ENCODE measurements at places on chromosomes 1 and 21.
A peak's percentile ranks its signal among the peaks of the same experiment; 100 is the strongest.

DNA sequence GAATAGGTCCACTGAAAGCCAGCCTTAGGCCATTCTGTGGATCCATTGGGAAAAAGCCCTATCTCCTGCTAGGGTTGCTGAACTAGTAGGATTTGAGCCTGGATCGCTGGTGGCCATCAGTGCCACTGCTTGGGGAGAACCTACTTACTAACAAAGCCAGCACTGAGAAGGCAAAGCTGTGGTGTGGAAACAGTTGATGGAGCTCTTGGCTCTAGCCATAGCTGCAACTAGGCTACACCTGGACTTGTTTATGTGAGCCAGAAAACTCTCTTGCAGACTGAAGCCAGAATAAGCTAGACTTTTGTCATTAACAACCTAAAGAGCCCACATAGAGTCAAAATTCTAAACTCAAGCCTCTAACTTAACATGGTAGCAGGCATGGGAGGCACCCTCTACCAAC lies 20.7 kb downstream of the DAB1 start:
- DNase-seq = no peak

DNA sequence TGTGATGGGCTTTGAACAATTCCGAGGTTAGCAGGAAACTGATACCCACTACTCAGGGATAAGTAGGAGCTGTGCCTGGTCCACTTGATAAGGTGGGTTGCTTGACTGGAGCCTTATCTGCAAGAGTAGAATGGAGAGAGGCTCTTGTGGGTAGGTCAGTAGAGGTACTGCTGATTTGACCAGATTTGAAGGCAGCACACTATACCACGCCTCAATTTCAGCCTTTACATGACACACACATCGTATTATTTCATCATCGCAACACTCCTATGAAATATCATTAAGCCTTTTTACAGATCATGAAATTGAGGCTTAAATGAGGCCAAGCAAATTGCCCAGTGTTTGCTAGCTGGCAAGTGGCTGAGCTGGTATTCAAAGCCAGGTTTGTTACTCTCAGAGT lies 69.6 kb downstream of the KCNJ15 start:
- DNase-seq = no peak

DNA sequence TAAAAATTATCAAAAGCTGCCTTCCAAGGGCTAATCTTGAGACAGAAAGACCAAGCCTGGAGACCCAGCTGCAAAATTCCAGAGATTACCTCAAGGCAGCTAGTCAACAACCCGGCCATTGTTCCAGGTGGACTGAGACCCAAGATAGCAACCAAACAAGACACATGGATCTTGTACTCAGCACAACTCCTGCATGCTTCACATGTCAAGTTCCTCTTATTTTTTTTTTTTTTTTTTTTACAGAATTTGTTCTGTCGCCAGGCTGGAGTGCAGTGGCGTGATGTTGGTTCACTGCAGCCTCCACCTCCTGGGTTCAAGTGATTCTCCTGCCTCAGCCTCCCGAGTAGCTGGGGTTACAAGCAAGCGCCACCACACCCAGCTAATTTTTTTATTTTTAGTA lies 40.1 kb downstream of the CD2 start:
- DNase-seq = no peak

DNA sequence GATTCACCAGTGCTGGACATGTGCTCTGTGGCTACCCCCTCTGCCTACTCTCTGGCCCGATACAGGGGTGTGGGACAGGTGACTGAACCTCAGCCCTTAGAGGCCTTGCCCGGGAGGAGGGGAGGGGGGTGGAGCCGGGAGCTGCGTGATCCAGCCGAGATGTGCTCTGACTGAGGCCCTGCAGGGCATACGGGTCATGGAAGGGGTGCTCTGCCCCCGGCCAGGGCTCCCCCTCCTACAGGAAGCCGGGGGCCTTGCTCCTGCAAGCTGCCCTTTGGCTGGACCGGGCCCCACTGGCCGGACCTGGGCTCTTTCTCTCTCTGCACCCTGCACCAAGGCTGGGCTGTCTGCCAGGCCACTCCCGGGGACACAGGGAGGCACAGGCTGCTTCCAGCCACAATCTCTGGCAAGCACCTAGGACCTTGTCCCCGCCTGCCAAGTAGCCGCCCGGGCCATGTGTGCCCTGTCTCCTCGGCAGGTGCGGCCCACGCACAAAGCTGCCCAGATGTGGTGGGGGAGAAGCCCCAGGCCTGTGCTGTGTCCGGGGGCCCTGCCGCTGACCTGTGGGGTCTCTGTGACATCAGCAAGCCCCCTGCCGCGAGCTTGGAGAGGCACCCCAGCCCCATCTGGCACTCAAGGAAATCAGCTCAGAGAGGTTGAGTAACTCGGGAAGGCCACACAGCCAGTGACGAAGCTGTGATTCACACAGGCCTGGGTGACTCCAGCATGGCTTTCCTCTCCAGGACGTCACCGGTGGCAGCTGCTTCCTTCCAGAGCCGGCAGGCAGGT lies 1.5 kb downstream of the SCNN1D start:
- peak; percentile 50 for DNase-seq

DNA sequence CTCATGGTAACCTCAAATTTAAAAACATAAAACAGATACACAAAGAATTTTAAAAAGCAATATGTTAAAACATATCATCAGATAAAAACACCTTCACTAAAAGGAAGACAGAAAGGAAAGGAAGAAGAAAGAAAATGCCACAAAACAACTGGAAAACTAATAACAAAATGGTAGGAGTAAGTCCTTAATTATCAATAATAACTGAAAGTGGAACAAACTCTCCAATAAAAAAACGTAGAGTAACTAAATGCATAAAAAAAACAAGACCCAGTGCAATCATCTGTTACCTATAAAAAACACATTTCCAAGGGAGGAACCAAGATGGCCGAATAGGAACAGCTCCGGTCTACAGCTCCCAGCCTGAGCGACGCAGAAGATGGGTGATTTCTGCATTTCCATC lies 47.1 kb upstream of the ACADM start:
- no peak for DNase-seq

GRCh38 chr1:110450929-110451328 lies at the start of gene PROK1:
Gene PROK1 (plus strand): TSS chr1:110451149. CDS start chr1:110451217, 68 bp downstream.
- DNase-seq = no peak

GRCh38 chr1:118338936-118339335 lies 153.9 kb upstream of the SPAG17 start:
- peak; percentile 42 for DNase-seq

DNA sequence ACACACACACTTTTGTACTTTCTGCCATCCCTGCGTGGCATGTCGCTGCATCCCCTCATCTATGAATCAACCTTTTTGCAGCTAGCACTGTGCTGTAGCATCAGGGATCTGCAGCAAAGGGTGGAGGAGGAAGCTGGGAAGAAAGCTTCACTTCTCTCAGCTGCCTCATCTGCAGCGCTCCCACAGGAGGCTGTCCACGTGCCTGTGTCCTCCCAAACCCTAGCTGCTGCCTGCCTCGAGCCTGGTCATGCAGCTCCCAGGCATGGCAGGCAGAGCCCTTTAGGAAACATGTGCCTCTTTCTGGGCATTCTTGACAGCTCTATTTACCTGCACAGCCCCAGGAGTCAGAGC lies 262.1 kb upstream of the SGIP1 start:
- DNase-seq = peak; percentile 82

GRCh38 chr1:92795166-92795565 lies 10.3 kb upstream of the EVI5 start:
- DNase-seq = peak; percentile 67

DNA sequence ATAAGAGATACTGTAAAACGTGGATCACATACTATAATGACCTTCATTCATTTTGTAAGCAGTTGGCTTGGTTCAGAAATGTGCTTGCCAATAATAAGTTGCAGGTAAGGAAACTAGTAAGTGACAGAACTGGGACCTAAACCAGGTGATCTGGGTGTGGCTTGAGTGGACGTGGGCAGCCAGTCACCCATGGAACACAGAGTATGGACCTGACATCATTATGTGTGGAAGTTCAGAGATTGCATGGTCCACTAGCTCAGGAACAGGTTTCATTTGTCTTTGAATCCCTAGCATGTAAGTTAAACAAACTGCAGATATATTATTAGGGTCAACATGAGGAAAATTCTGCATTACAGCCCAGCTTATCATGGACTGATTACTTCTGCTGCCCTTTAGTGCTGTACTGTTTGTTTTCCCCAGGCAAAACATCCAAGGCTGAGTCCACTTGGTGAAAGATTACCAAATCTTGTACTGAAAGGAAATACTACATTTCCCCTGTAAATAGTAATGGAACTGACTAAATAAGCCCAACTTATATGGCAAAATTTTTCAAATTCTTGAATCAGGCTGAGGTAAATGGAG lies 327.3 kb upstream of the SGIP1 start:
- no peak for DNase-seq

DNA sequence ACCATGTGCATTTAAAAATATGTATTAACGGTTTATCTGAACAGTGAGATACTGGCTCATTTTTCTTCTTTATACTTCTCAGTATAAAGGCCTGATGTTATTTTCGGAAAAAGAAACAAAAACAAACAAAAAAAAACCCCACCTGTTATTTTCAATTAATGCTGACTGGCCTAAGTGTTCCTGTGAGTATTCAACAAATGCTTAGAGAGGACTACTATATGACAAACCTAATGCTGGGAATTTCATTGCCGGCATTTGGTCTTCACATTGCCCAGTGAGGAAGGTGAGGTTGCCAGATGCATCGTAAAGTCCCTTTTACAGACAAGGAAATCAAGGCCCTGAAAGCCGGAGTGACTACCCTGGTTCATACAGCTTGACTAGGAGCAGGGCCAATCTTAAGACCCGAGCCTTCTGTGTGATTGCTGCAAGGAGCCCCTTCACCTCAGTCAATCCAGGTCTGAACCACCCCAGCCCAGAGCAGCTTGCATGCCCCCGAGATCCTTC lies 599 bp downstream of the MRPL24 start:
- no peak for DNase-seq

Data from fibroblast of skin of right biceps (primary cell).